Right renal pelvis (tissue), 4 donors: ENCODE measurements at places on chromosomes 5 and 9. TPM values are rescaled to one million over a fixed set of nuclear protein-coding genes. Genes with fewer than 3 reads are reported as not detected.

DNA sequence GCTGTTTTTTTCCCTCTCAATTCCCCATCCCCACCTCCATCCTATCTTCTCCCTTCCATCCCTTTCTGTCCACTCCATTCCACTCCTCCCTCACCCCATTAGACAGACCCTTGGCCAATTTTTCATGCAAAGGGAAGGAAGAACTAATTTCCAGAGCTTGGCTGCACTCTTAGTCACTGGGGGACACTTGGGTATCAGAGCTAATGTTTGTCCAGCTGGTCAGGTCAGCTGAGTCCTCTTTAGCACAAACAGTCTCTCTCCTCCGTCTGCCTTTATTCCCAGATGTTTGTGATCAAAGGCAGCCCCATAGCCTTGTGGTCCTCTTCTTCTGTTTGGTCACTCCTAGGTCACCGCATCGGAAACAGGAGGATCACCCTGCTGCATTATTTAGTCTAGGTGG is 148.5 kb downstream of the NMUR2 start:
- DNase-seq = no peak

ECM2 gene
- polyA plus RNA-seq = 18.4 TPM

DNA sequence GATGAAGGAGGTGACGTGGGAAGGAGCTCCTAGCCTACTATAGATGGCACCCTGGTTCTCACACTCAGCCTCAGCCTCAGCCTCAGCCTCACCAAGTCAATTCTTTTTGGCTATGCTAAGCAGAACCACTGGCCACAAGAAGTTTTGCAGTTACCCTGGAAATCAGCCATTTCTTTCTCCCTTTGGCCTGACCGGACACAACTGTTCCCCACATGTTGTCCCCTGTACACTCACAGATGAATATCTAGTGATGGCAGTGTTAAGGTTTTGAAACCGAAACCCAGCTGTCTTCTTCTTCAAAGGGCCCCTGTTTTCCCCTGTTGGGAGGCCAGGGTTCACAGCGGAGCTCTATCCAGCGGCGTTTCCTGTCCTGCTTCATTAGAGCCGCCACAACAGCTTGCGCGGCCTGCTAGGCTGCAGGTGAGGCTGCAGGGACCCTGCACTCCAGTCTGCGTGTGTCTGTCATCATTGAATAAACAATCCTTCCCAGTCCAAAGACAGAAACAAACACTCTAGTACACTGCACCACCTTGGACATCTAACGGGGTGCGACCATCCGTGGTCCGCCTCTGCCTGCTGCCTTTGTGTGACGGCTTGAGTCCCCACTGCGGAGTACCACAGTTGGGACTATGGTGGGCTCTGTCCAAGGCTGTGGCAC is 250.5 kb downstream of the DENND1A start:
- DNase-seq = no peak

DNA sequence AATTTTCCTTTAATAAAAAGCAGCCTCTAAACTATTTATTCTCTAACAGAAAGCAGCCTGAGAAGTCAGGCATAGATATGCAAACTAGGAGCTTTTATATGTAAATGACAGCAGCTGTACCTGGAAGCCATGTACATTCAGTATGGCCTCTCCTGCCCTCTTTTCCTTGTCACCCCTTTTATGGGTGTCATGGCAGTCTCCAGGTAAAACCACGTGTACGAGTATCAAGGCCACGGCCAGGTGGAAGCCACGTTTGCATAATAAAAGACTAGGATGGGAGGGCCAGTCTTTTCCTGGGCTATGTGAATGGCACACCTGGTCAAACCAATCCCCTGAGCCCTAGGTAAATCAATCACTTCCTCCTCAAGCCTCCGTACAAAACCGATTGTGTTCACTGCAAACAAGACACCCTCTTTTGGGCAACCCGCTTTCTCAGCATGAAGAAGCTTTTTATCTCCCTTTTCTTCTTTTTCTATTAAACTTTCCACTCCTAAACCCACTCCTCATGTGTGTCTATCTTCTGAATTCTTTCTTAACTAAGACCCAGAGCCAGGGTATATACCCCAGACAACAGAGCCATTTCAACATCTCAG is 419.5 kb upstream of the CTNND2 start:
- no peak for DNase-seq

DNA sequence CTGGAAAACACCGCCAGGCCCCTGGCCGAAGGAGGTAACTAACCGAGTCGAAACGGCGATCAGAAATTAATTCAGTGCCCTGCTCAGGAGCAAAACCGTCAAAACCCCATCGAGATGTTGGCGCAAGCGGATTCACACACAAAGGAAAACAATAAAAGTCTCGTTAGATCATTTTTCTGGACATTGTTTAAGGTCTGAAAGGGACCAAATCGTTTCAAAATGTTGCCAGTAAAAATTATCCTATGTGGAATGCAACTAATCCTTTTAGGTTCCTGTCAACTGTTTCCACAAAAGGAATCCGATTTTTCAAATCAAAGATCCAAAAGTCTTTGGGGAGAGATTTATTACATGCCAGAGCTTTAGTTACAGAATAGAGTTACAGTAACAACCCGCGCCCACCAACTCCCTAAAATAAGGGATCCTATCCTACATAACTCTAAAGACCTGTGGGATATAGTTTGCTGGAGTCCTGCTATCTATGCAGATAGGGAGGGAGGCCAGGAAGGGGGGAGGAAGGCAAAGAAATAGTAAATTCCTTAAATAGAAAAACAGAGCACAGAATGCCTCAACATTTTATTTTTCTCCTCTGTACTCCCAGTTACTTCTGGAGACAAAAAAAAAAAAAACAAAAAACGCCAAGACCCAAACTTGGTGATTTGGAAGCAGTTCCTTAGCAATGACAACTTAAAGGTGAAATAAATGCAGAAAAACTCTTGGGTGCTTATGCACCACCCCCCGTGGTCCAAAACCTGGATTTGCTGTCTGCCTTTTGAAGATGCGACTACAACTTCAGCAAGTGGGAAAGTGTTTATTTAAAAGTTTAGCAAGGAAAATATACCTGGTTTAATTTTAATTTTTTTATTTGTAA is 10.6 kb downstream of the FOXD1 start:
- DNase-seq = no peak

GFPT2 gene
- 4.5 TPM for polyA plus RNA-seq

DNA sequence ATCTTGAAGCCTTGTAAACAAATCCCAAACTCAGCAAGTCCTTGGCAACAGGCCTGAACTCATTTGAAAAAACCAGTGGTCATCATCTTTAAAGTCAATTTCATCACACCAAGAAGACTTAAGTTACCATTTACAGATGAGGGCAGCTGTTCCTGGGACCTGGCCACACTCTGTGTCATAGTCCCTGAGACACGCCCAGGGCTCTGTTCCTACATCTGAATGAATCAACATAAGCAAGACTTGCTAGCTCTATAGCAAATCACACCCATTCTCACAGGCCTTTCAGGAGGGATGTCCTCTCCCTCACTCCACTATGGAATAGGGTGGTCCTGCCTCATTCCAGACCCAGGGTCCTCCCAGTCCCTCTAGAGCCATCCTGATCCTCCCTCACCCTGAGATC is 142.8 kb downstream of the NSG2 start:
- no peak for DNase-seq

- DNase-seq = no peak
Measured at GRCh38 chr9:120212153-120212852, 367.7 kb downstream of the CDK5RAP2 start.

DNA sequence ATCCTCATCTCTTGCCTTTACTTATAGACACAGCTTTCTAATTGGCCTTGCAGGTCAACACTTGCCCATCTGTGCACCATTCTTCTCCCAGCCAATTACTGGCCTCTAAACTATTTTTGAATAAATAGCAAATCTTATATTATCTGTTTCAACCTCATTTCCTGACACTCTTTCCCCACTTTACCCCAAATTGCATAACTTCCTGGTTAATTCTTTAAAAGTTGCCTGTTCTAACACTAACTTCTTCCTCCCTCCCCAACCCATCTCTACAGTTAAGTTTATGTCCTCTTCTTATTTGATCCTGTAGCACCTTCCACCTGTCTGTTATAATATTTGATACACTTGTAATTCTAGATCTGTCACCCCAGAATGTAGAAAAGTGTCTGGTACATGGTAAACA is 372.1 kb downstream of the PDE4D start:
- DNase-seq = no peak

PCDHB8 gene
- 3.8 TPM for polyA plus RNA-seq

CPEB4 gene
- 40.7 TPM for polyA plus RNA-seq

DNA sequence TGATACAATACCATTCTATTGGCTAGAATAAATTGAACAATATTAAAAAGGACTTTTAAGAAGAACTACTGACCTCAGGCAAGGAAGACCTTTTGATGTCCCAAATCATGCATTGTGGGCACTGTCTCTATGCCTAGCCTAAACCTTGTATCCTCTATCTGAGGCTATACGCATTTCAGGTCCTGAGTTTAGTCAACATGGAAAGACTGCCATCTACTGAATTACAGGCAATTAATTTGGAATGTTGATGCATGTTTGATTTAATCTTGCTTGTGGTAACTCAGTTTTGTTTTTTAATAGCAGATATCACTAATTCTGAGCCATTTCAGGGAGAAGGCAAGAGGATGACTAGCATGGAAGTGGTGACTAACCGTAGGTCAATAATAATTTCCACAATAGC is 585.3 kb upstream of the CCNG1 start:
- no peak for DNase-seq

RNF145 gene
- polyA plus RNA-seq = 115 TPM

DNA sequence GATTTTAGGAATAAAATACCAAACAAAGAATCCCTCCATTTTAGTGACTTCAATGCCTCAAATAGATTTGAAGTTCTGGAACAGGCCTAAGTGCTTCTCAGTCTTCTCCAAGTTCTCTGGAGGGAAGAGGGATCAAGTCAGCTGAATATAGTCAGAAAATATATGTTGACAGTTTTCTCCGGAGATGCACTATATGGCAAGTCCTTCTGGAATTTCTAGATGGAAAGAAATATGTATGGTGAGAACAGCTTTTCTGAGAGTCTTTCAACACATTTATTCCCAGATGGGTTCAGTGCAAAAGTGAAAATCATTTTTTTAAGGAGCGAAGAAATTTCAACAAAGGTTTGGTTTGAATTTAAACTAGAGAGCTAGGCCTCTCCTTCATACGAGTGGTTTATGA is 317.4 kb upstream of the SLC30A5 start:
- no peak for DNase-seq

FAM221B gene
- 0.16 TPM for polyA plus RNA-seq

SLC6A7 gene
- 0.06 TPM for polyA plus RNA-seq

- DNase-seq = no peak
Measured at GRCh38 chr9:100397529-100398266, 29.2 kb upstream of the MSANTD3 start.

DNA sequence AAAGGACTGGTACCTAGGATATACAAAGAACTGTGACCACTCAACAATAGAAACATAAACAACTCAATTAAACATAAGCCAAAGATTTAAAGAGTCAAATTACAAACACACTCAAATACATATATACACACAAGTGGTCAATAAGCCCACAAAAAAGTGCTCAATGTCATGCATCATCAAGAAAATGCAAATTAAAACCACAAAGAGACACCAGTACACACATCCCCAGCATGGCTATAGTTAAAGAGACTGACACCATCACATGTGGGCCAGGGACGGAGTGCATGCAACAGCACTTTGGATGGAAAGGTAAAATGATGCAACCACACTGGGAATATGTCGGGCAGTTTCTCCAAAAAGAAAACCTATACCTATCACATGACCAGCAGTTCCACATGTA is 89.7 kb downstream of the CAAP1 start:
- DNase-seq = no peak

- peak; percentile 3 for DNase-seq
Measured at GRCh38 chr9:77092536-77092935, 73.1 kb downstream of the FOXB2 start.

LHX2 gene
- 0.29 TPM for polyA plus RNA-seq

GRCh38 chr5:137328463-137328862 is 170.7 kb downstream of the SPOCK1 start:
- DNase-seq = no peak

PCDHGB6 gene
- polyA plus RNA-seq = 8.3 TPM

PCDHAC2 gene
- 0.63 TPM for polyA plus RNA-seq

TMOD1 gene
- polyA plus RNA-seq = 1.7 TPM

DNA sequence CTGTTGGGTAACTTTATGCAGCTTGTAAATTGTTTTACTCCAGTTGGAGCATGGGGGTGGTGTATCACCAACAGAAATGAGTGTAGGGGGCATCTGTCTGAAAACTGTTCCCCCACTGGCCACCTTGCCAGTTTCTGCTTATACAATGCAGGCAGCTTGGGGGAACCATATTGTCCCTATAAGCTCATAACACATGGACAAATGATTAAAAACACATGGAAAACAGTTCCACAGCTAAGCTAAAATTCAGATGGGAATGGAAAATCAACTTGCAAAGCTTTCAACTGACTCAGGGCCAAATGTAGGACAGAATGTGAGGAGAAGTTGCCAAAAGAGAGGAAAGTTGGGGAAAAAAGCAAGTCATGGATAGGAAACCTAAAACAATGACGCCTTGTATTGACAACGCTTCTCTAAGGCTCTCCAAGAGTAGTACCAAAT is 7.9 kb upstream of the CER1 start:
- no peak for DNase-seq

WWC1 gene
- polyA plus RNA-seq = 82.1 TPM

MEGF9 gene
- 17.7 TPM for polyA plus RNA-seq

PCDHGB3 gene
- 1.7 TPM for polyA plus RNA-seq

FYB1 gene
- 5.2 TPM for polyA plus RNA-seq

GRCh38 chr9:126838895-126839294 is 21.5 kb upstream of the ZBTB34 start:
- no peak for DNase-seq

- no peak for DNase-seq
Measured at GRCh38 chr9:447230-448025, 232.8 kb downstream of the DOCK8 start.

GRCh38 chr9:38276771-38277439 is 115.6 kb upstream of the ALDH1B1 start:
- DNase-seq = no peak

PCDHB9 gene
- polyA plus RNA-seq = 4.2 TPM

DNA sequence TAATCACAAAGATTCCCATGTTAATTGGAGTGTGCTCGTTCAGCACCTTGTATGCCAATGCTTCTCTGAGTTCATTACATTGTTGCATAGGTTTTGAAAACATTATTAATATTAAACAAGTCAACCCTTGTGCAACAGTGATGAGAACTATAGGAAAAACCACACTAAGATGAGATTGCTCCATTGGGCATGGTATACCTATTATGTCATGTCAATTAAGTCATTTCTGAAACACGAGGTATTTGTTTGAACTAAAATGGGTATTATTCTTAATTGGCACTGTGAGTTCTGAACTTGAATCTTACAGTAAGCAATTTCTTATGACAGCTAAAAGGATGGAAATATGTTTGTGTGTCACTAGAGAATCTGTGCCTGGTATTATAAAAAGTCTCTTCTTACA is 447.7 kb downstream of the EFNA5 start:
- DNase-seq = no peak

ZDHHC11B gene
- polyA plus RNA-seq = 5.1 TPM

GRCh38 chr5:146667633-146668272 is 151.8 kb upstream of the GPR151 start:
- no peak for DNase-seq

CDO1 gene
- polyA plus RNA-seq = 28.1 TPM
